ENCODE measurements at places on chromosomes 5 and 9.

DNA sequence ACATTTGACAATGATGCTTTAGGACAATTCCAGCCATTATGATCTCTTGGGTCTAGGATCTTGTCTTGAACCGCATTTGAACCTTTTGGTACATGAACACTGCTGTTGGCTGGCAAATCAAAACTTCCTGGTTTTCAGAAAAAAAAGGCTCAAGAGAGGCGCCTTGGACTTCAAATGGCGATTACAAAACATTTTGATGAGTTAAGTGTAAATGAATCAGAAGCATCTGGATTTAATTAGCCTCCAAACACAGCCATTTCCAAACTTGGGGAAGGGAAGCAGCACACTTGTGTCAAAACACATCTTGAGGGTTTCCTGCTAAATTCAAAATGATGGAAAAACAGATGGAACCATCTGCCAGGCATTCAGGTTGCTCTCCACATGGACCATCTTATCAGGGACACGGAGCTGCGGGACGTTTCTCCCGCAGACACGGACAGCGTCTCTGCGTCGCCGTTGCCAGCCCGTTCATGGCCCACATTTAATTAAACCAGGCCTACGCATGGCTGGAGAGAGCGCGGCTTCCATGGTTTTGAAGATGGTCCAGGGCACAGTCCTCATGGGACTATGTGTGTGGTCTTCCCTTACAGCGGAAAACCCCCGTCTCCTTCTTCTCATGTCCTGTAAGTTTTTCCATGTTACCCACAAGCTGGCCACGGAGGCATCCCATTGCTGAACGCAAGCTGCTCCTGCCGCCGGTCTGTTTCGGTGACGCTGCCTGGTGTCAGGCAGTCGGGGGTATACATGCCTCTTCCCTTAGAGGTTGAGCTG lies 55.8 kb upstream of the PTCH1 start:
- DNase-seq = no peak

GRCh38 chr5:169100735-169101075 lies 200.2 kb downstream of the SLIT3 start:
- DNase-seq = no peak

DNA sequence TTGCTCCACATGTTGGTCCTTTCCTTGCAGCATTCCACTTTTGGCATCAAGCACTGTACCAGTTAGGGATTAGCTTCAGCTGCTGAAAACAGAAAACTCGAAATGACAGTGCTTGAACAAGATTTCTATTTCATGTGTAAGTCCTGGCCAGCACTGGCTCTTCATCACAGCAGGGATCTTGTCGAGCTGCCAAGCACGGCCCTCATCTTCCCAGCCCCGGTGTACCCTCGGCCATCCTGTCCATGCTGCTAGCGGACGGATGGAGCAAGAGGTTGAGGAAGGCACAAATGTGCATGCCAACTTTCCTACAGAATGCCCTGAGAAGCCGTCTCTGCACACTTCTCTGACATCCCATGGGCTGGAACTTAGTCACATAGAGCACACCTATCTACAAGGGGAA lies 130.6 kb downstream of the TENT4A start:
- DNase-seq = no peak

- DNase-seq = no peak
Measured at GRCh38 chr5:154332451-154332850, 113.3 kb upstream of the SAP30L start.

DNA sequence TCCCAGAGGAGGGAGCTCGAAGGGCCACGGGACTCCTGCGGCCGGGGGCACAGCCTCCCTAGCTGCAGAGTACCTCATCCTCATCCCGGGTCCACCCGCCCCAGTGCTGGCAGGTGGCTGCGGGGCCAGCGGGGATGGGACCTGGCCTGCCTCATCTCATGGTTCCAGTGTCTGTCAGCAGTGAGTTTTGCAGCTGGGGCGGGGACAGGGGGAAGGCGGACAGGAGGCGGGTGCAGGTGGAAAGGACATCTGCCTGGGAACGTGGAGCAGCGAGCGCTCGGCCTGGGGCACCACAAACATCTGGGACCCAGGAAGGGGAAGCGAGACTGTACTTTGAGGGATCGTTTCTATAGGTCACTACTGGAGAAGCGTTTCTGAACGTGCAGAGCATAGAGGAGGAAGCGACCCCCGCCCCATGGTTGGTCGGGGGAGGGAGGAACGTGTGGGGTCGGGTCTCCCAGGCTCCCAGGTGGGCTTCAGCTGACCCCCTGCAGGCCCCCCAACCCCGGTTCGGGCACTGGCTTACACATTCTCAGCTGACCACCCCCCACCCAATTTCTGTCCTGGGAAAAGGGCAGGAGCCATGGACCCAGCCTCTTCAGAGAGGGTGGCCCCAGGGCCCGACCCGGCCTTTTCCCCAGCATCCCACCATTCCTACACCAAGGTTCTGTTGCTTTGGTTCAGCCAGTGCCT lies 56.5 kb upstream of the NOTCH1 start:
- no peak for DNase-seq

DNA sequence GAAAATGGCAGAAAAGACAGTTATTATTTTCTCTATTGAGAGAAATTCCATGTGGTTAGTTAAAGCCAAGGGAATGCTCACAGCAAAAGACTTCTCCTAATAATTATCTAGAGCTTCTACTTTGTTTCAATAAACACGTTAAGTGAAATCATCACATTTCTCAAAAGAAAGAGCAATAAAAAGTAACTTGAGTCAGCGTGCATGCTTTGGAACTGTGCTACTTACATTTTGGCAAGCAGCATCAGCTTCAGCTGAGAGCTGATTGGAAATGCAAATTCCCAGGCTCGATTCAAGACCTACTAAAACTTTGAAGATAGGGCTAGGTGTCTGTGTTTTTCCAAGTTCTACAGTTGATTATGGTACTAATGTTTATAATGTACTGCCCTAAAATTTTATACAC lies 132.1 kb downstream of the CDH18 start:
- no peak for DNase-seq

GRCh38 chr9:100074989-100075388 lies 23.8 kb downstream of the ERP44 start:
- DNase-seq = no peak

DNA sequence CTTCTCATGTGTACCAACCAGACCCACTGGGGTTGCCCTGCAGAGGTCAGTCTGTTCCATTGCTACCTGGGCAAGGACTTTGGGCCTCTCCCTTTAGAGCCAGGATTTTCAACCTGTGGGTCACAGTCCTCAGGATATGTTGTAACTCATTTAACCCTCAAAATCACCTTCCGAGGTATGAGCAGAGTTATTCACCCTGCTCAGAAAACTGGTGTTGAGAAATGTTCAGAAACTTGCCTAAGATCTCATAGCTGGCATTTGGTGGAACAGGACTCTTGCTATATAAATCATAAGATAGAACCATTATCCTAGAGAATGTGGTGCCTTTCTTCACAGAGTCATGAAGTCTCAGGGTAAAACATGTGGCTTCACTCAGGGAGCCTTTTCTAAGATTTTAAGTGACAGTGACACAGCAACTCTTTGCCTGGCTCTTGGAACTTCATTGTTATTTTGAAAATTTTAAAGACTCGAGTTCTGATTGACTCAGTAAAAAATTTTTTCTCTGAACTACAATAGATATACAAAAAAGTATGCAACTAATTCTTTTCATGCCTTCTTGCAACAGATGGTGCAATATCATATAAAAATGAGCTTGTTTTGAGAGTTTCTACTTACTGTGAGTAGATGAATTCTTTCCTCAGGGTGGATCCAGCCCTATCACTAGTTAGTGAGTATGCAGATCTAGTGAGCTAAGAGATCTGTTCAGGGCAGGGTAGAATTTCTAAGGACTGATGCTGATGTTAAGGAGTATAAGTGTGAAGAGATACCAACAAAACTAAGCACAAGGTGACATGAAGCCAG lies 29.5 kb downstream of the CAST start:
- DNase-seq = no peak

- DNase-seq = no peak
Measured at GRCh38 chr5:154899151-154899816, 38.7 kb downstream of the GEMIN5 start.

- DNase-seq = no peak
Measured at GRCh38 chr9:101398930-101399642, 435 bp downstream of the ZNF189 start.

DNA sequence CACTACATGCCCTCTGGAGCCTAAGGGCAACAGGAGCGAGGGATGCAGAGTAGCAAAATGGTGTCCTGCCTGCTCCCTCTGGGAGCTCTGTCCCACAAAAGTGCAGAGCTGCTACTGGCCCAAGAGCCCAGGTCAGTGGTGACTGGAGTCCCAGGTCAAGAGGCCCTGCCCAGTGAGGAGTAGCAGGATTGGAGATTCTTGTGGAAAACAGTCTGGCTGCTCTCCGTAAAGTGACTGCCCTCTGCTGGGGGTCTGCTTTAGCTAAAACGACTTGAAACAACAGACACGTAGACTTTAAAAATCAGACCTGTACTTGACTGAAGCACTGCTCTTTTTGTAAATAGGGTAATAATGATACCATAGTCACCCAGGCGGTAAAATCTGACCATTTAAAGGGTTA lies 917.0 kb downstream of the MAT2B start:
- DNase-seq = no peak

- DNase-seq = no peak
Measured at GRCh38 chr5:104111632-104112031, 549.0 kb upstream of the NUDT12 start.

DNA sequence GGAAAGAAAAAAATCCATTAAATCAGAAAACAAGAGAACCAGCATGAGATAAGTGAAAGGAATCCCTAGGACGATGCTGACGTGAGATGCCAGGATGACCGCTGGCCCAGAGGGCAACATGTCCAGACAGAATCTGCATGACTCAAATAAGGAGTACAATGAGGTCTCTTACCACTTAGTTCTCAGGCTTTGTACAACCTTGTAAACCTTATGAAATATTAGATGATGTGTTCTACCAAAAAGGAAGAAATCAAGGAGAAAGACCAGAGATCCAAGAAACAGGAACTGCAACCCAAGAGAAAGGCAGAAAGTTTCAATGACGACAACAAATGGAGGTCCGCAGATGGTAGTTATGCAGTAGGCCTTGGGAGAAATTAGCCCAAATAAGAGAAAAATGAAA lies 2.8 kb upstream of the GPR150 start:
- no peak for DNase-seq

- DNase-seq = no peak
Measured at GRCh38 chr9:134892820-134893420, 12.3 kb downstream of the FCN2 start.

- DNase-seq = no peak
Measured at GRCh38 chr9:127083138-127083980, 39.1 kb downstream of the ANGPTL2 start.

- no peak for DNase-seq
Measured at GRCh38 chr5:67552773-67553172, 356.2 kb upstream of the CD180 start.

DNA sequence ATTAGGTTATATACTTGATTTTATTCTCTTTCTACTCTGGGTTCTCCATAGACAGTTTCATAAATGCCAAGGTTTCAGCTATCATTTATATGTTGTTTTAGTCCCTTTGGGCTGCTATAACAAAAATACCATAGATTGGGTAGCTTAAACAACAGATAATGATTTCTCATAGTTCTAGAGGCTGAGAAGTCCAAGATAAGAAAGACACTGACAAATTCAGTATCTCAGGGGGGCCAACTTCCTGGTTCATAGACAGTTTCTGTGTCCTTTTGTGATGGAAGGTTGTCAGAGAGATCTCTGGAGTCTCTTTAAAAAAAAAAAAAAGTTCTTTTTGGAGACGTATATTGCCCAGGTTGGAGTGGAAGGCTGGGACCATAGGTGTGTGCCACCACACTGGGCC lies 113.3 kb downstream of the SCAMP1 start:
- no peak for DNase-seq

GRCh38 chr5:170681013-170681433 lies 102.5 kb upstream of the GABRP start:
- peak; percentile 55 for DNase-seq

GRCh38 chr5:153780876-153781705 lies 257.6 kb downstream of the FAM114A2 start:
- no peak for DNase-seq

GRCh38 chr5:128538250-128539037 lies 399 bp upstream of the FBN2 start:
- no peak for DNase-seq

- DNase-seq = no peak
Measured at GRCh38 chr9:88808761-88809354, 182.4 kb upstream of the S1PR3 start.

DNA sequence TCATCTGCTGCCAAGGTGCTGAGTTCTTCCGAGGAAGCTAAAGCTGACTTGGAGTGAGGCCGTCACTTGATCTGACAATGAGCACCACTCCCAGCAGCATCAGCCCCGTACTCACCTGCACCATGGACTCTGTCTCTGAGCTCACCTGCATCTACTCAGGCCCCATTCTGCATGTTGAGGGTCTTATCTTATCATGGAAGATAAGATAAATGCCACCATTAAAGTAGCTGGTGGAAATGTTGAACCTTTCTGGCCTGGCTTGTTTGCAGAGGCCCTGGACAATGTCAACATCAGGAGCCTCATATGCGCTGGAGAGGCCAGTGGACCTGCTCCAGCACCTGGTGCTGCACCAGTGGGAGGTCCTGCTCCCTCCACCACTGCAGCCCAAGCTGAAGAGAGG lies 35.0 kb upstream of the HMGCS1 start:
- DNase-seq = no peak

GRCh38 chr9:134026581-134026980 lies 1.3 kb downstream of the BRD3OS start:
- DNase-seq = no peak

GRCh38 chr5:80177236-80177635 lies 78.6 kb downstream of the SERINC5 start:
- no peak for DNase-seq

DNA sequence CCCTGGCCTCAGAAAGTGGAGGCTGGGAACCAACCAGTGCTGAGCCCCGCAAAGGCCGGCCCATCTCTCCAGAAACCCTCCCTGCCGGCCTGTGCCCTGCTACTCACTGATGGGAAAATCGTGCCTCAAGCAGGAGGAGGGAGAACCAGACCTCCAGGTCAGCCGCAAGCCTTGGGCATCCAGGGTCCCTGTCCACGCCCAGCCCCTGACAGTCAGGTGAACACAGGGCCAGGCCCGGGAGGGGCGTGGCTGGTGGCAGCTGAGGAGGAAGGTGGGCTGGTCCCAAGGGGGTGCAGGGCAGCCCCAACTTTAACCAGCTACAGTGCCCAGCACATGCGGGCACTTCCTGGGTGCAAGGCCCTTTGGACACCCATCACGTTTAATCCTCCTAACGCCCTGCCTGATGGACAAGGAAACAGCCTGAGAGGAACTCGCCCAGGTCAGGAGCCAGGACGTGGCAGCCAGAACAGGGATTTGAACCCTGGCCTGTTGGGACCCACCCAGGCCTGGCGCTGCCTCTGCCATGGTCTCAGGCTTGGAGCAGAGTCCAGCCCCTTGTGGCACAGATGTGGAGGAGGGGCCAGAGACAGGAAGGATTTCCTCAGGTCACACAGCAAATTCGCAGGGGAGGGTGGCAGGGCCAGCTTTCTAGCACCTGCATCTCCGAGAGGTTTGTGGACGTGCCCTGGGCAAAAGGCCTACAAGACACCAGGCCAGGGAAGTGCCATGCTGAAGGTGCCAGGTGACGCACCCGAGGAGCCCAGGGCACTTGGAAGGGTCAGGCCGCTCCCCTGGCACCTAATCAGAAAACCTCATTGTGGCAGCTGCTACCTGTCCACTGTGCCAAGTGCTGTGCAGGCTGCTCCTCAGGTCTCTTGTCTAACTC lies 4.5 kb downstream of the RALGDS start:
- DNase-seq = no peak

GRCh38 chr5:95778713-95779436 lies 43.7 kb downstream of the GLRX start:
- no peak for DNase-seq

All from activated CD4-positive, alpha-beta T cell treated with anti-CD3 and anti-CD28 coated beads, Interleukin-2, Interleukin-4, amounts not matched to agents 100 ng/mL and 50 ng/mL, durations not matched to agents 16 hours and 8 hours (primary cell).